Urothelium cell line (cell line): ENCODE measurements at places on chromosomes 7 and 10.

DNA sequence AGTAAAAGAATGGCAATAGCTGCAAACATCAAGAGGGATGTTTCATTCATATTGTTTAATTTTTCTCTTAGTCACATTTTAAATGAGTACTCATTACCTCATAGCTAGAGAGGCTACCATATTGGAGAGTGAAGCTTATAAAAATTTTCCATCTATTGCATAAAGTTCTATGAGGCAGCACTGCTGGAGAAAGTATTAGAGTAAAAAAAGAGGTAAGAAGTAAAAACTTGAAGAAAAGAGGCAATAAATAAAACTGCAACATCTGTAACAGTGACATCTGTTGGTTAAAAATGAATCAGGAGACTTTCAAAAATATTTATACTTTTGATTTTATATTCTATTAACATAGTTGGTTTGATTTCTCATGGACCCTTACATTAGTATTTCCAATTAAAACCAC lies 284.5 kb upstream of the SEMA3D start:
- no peak for DNase-seq

- no peak for DNase-seq
Measured at GRCh38 chr7:124247691-124248090, 214.8 kb upstream of the TMEM229A start.

GRCh38 chr10:5419466-5420094 lies 7.2 kb downstream of the NET1 start:
- no peak for DNase-seq

- no peak for DNase-seq
Measured at GRCh38 chr7:158959021-158959717, 102.8 kb downstream of the DYNC2I1 start.

DNA sequence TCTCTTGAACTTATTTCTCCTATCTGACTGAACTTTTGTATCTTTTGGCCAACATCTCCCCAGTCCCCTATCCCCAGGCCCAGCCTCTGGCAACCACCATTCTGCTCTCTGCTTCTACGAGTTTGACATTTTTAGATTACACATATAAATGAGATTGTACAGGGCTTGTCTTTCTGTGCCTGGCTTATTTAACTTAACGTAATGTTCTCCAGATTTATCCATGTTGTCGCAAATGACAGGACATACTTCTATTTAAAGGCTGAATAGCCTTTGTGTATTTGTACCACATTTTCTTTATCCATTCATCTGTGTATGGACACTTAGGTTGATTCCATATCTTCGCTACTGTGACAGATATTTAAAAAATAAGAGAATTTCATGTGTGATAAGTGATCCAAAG lies 98.6 kb downstream of the LSMEM1 start:
- DNase-seq, result no peak

DNA sequence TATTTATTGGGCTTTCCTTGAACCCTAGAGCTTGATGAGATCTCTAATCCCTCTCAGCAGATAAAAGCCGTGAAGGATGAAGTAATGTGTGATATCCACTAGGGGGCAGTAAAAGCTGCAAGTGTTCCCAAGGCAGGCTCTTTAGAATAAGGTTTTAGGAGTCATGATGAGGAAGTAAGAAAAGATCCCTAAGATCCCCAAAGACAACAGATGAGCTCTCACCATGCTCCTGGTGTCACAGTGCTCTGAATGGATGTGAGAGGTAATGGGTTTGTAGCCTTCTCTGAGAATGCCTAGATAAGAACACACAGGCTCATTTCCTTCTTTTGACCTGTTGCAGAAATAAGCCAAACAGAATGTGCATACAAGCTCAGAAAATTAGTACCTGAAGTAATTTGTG lies 70.4 kb upstream of the ITPRID1 start:
- peak; percentile 72 for DNase-seq

- DNase-seq, result peak; percentile 26
Measured at GRCh38 chr7:111803015-111803758, 240.9 kb upstream of the IMMP2L start.

GRCh38 chr7:120792861-120793130 lies 65.1 kb downstream of the TSPAN12 start:
- DNase-seq, result no peak

- no peak for DNase-seq
Measured at GRCh38 chr10:114392112-114392835, 12.0 kb downstream of the AFAP1L2 start.

DNA sequence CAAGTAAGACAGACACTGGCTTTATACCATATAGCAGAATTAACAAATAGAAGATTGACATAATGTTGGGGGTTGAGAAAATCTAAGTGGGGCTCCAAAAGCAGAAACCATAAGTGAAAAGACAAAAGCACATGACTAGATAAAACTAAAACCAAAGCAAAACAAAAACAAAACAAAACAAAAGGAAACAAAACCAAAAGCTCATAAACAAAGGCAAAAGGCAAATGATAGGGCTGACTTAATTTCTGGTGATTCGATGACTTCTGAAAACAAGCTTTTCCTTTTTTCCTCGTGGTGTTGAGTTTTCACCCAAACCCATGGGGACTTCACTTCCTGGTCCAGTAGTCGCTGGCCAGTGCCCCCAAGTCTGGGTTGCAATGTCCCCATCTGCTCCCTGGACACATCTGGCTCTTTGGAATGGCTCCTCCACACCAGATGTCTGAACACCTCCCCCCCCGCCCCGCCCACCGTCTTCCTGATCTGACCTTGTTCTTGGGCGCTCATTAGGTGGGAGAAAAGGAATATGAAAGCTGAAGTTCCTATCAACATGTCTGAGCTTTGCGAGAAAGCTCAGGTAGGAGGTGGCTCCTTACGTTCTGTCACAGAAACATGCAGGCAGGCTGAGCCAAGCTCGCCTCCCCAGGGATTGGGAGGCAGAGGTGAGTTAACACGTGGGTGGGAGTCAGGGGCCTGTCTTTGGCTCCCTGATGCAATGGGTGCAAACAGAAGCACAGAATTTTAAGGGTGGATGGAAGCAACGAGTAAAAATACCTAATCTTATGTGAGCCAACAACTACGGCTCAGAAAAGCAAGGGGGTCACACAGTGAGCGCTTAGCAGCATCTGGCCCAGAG lies 121.0 kb downstream of the NEURL1 start:
- DNase-seq, result no peak

- no peak for DNase-seq
Measured at GRCh38 chr10:26474026-26474425, 35.9 kb downstream of the APBB1IP start.

DNA sequence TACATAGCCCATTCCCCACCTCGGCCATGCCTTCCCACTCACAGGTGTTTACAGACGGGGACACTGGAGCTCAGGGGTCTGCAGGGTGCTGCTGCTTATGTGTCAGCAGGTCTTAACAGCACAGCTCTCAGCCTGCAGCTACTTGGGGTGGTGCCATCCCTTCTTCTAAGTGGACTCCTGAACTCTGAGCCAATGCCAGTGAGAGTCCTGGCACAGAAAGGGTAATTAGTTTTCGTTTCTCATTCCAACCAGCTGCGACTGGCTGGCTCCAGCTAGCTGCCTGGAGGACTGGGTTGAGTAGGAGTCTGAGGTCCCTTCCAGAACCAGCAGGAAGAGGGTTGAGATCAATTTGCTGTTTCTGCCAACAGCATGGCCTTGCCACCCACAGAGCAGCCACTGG lies 88.3 kb upstream of the AGK start:
- no peak for DNase-seq

DNA sequence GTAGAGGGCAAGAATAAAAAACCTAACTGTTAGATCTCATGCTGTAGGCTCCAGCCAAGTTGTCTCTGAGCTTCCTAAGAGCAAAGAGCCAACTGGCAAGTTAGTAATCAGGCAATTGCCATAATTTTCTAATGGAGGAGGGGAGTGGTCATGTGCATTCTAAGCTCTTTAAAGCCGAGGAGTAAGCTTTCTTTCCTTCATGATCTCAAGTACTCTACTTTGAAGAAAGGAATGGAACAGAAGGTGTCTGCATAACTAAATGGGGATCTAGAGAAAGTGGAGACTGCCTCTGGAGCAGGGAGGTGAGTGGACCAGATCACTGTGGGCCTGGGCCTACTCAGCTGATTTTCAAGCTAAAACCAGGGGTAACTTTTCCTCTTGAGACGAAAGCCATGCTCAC lies 37.7 kb upstream of the TOMM7 start:
- DNase-seq, result no peak

DNA sequence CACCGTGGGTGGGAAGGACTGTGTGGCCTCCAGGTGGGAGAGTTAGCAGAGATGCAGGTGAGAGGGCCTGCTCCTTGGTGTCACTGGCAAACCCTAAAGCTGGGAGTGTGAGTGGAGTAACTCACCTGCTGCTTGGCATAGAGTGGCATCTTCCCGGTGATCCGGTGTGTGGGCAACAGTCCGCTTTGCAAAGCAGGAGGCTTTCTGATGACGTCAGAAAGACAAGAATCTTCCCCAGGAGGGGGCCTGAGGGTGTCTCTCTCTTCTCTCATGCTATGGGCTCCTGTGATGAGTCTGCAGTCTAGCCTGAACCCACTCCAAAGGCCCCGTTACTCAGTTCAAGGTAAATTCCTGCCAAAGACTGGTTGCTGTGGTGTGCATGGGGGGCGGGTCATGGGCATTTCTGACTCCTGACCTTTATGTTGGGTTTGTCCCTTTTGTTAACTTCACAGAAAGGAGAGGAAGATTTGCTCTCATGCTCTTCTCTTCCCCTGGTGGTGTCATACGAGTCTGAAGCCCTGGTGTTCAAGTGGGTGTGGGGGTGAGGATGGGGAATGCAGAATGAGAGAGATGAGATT lies 187.9 kb downstream of the GATA3 start:
- no peak for DNase-seq

DNA sequence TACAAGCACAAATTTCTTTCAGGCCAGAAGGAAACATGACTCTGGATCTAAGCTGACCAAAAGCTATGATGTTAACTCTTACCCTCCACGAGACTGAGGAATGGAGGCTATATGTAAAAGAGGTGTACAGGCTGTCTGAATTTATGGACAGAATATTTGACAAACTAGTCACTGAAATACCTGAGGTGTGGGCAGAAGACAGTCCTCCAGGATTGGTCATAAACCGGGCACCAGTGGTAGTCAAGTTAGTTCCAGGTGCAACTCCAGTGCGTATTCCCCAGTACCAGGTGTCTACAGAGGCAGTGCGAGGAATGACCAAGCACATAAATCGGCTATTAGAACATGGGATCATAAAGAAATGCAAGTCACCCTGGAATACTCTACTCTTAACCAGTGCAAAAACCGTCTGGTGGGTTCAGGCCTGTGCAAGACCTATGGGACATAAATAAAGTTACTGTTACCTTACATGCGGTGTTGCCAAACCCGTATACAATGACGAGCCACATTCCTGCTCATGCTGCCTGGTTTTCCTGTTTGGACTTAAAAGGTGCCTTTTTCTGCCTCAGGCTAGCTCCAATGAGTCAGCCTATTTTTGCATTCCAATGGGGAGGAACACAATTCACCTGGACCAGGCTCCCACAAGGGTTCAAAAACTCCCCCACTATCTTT lies 6.7 kb upstream of the CYREN start:
- DNase-seq, result no peak

DNA sequence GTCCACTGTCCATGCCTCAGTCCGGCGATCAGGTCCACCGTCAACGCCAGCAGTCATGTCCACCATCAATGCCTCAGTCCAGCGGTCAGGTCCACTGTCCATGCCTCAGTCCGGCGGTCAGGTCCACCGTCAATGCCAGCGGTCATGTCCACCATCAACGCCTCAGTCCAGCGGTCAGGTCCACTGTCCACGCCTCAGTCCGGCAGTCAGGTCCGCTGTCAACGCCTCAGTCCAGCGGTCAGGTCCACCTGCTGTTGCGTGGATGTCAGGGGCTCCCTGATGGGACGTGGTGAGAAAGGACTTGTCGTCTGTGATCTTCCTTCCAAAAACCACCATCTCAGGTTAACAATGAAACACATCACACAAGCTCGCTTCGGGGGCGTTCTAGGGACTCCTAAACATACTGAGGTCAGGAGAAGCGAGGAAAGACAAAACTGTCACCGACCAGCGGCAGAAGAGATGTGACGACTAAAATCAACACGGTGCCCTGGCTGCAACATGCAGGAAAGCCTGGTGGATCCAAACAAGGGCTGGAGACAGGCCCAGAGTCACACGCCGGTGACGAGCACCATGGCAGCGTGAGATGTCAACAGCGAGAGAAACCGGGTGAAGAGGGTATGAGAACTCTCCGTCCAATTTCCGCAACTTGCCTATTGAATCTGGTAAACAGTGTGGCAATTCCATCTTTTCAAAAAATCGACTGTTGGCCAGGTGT lies 264.2 kb downstream of the MAD1L1 start:
- DNase-seq, result no peak

- no peak for DNase-seq
Measured at GRCh38 chr7:156039971-156040677, 227.9 kb upstream of the SHH start.

- DNase-seq, result no peak
Measured at GRCh38 chr10:84340187-84340586, 11.8 kb downstream of the CCSER2 start.

DNA sequence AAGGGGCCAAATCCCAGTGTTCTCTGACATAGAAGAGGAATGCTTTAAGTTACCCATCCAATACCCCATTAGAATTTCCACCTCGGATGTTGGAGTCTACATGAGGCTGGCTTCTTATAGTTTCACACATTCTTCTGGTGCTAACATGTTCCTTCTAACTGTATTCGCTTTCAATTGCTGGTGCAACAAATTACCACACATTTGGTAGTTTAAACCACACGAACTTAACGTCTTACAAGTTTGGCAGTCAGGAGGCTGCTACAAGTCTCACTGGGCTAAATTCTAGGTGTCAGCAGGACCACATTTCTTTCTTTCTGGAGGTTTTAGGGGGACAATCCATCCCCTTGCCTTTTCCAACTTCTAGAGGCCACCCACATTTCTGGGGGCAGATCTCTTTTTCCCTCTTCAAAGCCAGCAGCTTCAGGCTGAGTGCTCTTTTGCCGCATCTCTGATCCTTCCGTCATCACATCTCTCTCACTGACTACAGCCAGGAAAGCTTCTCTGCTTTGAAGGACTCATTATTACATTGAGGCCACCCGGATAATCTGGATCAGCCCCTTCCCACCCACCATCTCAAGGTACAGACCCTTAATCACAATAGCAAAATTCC lies 5.1 kb upstream of the MACC1 start:
- no peak for DNase-seq
